Endothelial cell of umbilical vein (primary cell): ENCODE measurements at places on chromosomes 4 and X. TPM values are rescaled to one million over a fixed set of nuclear protein-coding genes. Genes with fewer than 3 reads are reported as not detected.

PTPN13 gene
- 2.2 and 2.9 TPM in 2 replicates for total RNA-seq

DNA sequence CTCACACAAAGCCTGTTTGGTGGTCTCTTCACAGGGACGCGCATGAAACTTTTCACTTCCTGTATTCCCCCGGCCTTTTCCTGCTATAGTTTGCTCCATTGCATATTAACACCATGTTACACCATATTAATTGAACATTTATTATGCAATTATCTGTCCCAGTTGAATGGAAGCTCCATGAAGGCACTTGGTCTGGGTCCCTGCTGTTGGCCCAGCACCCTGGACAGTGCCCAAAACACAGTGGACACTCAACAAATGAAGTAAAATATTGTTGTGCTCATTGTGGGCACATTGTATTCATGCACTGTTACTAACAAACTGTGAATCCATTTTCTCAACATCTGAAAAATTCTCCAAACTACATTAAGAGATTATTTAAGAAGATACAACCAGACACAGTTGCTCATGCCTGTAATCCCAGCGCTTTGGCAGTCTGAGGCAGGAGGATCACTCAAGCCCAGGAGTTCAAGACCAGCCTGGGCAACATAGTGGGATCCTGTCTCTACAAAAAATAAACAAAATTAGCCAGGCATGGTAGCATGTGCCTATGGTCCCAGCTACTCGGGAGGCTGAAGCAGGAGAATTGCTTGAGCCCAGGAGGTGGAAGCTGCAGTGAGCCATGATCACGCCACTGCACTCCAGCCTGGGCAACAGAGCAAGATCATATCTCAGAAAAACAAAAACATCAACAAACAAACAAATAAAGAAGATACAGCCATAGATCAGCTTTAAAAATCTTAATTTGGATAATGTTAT, 292.7 kb upstream of the TENM3 start:
- no peak for DNase-seq

GRCh38 chrX:67044029-67044653, 405.3 kb upstream of the EDA2R start:
- no peak for DNase-seq

DNA sequence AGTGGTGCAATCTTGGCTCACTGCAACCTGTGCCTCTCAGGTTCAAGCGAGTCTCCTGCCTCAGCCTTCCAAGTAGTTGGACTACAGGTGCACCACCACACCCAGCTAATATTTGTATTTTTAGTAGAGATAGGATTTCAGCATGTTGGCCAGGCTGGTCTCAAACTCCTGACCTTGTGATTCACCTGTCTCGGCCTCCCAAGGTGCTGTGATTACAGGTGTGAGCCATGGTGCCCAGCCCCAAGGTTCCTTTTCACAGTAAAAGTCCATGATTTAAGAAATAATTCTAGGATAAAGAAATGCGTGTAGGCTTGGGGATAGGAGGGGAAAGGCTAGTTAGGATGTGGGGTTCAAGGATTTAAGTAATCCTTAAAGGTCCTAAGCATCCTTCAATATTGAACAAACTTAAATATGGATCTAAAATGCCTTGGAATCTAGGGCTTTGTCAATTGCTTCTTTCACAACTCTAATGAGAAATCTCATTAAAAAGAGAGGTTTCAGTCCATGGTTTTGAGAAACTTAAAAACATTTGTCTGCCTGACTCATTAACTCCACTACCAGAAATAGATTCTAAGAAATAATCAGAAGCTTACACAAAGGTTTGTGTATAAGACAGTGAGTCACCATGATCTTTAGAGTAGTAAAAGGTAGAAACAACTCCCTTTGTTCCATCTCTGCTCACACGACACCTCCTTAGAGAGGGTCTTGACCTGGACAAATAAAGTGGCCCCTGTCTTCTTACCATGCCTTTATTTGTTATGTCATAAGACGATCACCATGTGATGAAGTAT, 203.2 kb downstream of the PTTG2 start:
- peak; percentile 21 for DNase-seq
